ENCODE measurements at places on chromosomes 4 and X.

DNA sequence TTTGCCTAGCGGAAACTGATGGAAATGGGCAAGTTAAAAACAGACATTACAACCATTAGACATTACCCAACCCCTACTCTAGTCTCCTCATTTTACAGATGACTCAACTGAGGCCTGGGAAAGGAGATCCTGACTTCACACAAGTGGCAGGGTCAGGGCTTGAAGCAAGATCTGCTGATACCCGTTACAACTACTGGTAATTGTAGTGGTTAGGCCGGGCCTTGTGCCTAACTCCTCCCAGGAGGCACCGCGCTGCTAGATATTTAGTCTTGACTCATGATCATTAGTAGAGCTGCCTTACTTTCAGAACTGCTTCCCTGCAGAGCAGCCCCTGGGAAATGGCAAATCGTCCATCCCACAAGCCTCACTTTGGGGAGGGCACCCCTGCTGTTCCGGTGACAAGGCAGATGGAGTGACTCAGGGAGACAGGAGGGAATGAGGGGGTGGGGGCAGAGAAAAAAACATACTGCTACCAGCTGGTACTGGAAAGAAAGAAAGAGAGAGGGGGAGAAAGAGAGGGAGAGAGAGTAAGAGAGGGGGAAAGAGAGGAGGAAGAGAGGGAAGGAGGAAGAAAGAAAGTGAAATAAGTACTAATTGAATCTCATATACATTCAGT, 12.2 kb downstream of the ARHGEF6 start:
- peak; percentile 2 for DNase-seq

- no peak for DNase-seq
Observed at GRCh38 chr4:123939621-123940020, 543.0 kb downstream of the SPRY1 start.

DNA sequence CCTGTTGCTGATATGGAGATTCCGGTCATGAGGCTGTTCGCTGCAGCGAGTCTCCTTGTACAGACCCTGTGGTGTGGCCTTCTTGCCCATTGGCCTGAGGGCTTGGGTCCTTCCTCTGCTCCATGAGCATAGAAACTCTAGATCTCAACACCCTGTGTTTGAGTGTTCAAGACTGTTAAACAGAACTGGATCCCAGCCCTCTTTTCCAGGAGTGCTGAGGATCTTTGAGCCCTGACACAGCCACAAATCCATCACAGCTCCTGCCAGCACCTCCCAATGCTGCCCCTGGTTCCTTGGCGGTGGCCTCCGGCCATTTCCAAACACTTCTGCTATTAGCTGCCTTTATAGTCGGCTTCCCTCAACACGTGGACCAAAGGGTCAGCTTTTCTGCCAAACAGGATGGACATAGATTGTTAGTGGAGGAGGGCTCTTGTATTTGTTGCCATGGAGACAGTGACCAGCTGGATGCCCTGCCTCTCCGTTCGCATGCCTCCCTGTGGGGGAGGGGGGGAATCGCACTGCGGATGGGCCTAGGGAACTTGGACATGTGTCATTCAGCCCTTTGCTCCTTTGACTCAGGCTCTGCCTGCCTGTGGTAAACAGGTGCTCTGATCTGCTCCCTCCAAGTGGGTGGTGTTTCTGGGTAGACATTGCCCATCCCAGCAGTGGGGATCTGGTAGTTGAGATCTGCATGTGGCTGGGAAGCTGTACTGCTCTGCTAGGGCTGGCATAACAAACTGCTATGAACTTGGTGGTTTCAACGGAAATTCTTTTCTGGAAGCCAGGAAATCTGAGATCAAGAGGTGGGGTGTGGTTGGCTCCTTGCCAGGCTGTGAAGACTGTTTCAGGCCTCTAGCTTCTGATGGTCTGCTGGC, 6.9 kb upstream of the WDR1 start:
- DNase-seq, result no peak

DNA sequence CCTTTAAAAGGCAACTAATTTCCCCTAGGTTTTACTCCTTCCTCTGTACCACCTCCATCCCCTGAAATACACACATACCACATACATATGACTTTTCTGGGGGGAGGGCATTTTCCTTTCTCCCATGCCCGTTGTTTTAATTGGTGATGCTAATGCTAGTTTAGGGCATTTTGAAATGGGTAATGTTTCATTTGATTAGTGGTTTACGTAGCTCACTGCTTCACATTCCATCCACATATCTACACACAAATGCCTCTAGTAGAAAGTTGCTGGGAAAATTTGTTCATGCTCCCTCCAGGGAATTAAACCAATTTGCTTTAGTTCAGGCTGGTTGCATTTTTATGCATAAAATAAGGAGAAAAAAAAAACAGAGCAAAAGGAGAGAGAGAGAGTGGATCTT, 231.2 kb downstream of the FRAS1 start:
- no peak for DNase-seq

- DNase-seq, result no peak
Observed at GRCh38 chrX:96102997-96103396, 581.6 kb upstream of the DIAPH2 start.

GRCh38 chrX:154750301-154751202, at the start of gene GAB3:
TSS of gene GAB3 (minus strand) at chrX:154751077. CDS start at chrX:154751025, 52 bp downstream.
- DNase-seq, result no peak

DNA sequence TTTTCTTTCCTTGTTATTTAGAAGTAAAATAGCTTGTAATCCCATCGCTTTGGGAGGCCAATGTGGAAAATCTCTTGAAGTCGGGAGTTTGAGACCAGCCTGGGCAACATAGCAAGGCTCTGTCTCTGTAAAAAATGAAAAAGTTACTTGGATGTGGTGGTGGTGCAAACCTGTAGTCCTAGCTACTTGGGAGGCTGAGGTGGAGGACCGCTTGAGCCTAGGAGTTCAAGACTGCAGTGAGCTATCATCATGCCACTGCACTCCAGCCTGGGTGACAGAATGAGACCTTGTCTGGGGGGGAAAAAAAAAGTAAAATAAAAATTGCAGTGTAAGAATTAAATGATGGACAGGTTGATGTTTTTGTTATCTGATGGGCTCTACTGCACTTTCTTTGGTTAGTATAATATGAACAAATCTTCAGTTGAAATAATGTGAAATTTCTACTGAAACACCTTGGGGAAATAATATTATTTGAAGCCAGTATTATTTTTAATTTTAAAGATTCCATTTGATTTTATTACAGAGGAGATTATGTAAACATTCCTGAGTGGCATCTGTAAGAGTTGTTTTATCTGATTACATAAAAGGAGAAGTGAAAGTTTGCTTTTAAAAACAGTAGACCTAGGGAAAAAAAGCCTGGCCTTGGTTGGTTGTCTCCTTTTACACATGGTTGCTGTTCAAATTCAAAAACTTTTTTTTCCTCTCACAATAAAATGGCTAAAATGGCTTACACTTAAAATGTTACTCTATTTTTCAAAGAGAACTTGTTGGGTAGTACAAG, 10.5 kb upstream of the NDUFC1 start:
- DNase-seq, result no peak

- no peak for DNase-seq
Observed at GRCh38 chrX:83008415-83008814, 499.7 kb upstream of the POU3F4 start.

DNA sequence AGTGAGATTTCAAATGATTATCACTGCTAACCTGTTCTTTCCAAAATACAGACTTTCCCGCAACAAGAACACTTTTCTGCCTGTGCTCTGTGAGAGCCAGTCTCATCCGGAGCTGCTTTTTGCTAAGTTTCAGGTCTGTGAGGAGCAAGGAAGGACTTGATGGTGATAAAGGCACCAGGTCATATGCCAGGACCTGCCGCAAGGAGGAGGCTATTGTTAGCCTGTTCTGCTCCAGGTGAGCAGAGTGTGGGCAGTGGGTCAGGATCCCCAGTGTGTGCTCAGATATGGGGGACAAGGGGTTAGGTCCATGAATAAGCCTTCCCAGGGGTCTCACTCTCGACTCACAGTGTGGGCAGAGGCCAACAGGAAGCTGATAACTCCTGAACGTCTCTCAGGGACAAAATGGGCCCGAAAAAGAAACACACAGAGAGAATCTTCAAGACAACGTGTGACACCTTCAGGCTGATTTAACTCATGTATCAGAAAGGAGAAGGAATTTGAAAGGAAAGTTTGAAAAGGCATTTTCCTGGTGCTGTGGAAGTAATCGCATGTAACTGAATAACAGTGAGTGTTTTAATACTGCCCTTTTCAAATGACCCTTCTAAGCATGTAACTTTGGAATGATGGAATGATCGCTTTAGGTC, 57.7 kb upstream of the PDLIM3 start:
- DNase-seq, result no peak

- DNase-seq, result no peak
Observed at GRCh38 chr4:72513227-72513626, 55.8 kb downstream of the ADAMTS3 start.

- DNase-seq, result no peak
Observed at GRCh38 chrX:38225093-38225492, 4.4 kb upstream of the SRPX start.

Data from caudate nucleus (tissue), 63 donors.